ENCODE measurements at places on chromosomes 1 and 21.

GRCh38 chr1:190479050-190479397 is 1.4 kb upstream of the BRINP3 start:
- no peak for DNase-seq

DNA sequence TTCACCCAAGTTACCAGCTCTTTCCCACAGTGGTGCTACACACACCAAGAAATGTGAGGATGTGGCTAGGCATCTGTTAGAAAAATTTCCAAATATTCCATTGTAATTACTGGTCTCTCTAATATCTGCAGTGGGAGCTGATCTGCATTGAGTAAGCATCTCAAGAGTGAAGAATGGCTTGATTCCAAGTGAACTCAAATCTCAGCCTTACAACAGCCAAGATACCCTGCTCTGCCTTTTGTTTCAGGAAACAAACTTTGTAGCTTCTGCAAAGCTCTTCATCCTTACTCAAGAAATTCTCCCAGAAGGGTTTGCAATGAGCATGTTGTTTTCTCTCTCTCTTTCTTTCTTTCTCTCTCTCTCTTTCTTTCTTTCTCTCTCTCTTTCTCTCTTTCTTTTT is 181.1 kb downstream of the FCRL5 start:
- no peak for DNase-seq

DNA sequence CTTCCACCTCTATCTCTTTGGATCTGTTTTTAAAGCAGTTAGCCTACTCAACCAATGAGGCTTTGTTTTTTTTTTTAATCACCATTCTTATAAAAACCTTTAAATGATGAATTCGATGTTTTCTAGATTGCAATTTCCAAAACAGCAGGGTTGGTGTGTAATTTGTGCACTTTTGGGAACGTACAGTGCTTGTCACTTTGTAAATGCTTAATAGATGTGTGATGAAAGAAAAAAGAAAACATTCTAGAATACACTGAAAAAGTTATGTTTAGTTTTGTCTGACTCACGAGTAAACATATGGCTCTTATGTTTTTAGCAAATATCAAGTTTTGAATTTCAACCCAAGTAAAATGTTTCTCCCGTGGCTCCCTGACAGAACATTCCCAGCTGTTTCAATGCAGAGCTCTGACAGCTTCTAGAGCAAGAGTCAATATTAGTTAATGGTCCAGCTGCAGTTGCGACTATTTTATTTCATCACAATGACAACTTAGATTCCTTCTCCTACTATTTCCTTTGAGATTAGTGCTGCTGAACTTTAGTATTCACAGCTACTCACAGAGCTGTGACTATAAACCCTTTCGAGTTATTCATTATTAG is 362.5 kb upstream of the ADAMTS5 start:
- no peak for DNase-seq

GRCh38 chr1:222404710-222405109 is 143.2 kb downstream of the HHIPL2 start:
- no peak for DNase-seq

- no peak for DNase-seq
Measured at GRCh38 chr1:227317011-227317451, 1.3 kb downstream of the CDC42BPA start.

GRCh38 chr1:43366179-43366578 is 1.6 kb downstream of the ELOVL1 start:
- DNase-seq = no peak

GRCh38 chr1:30041741-30042437 is 681.5 kb downstream of the MATN1 start:
- DNase-seq = no peak

- DNase-seq = peak; percentile 63
Measured at GRCh38 chr1:145985502-145986439, 10.6 kb downstream of the TXNIP start.

- peak; percentile 80 for DNase-seq
Measured at GRCh38 chr1:213123536-213123935, 72.5 kb downstream of the RPS6KC1 start.

DNA sequence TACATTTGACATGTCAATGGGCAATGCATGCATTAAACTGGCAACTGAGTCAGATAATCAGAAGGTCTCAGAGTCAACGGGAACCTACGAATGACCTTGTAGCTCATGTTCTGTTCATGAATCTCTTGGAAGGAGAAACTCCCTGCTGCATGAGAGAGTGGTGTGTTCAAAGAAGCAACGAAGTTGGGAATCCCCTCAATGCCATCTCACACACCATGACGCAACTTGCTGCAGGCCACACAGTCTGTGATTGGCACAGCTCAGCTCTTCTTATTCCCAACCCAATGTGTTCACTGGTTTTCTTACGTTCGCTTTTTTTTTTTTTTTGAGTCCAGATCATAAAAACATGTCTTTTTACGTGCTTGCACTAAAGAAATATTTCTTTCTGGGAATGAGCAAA is 53.5 kb upstream of the PRDM2 start:
- no peak for DNase-seq

- peak; percentile 40 for DNase-seq
Measured at GRCh38 chr21:16570171-16570570, 840.4 kb downstream of the USP25 start.
